Upper lobe of right lung (tissue), 1 donor: ENCODE measurements at places on chromosomes 1 and 21. TPM values are rescaled to one million over a fixed set of nuclear protein-coding genes. Genes with fewer than 3 reads are reported as not detected.

The SLC9C2 gene
- 0.26 TPM for total RNA-seq

The KRTAP19-8 gene
- not detected for total RNA-seq

The GJA8 gene
- not detected for total RNA-seq

DNA sequence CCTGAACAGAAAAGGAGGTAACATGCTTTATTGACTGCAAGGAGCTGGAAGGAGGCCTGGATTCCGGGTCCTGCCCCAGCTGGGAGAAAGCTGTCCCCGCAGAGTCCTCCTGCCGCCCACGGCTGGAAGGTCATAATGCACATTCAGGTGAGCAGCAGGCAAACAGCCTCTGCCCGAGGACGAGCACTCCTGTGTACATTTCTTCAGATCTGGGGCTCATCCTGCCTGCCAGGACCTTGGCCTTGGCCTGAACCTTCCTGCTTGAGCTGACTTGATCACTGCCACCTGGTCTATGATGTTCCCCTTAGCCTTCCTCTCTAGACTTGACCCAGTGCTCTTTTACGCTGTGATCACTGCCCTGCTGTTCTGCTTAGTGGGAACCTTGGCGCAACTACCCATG is 17.9 kb upstream of the ZNF436 start:
- DNase-seq, result no peak
- H3K27ac ChIP-seq, result no peak overlapping the region
- no peak overlapping the region for H3K4me3 ChIP-seq
- H3K4me1 ChIP-seq, result peaks cover 5% of the 10 kb centered on the region
- H3K36me3 ChIP-seq, result no peaks in the 10 kb centered on the region

GRCh38 chr1:117096951-117097408 is 24.6 kb downstream of the TRIM45 start:
- H3K36me3 ChIP-seq, result peaks cover 7% of the 10 kb centered on the region
- no peak for DNase-seq
- H3K4me3 ChIP-seq, result no peak overlapping the region
- no peaks in the 10 kb centered on the region for H3K4me1 ChIP-seq
- H3K27me3 ChIP-seq, result no peaks in the 10 kb centered on the region
- H3K27ac ChIP-seq, result no peak overlapping the region

DNA sequence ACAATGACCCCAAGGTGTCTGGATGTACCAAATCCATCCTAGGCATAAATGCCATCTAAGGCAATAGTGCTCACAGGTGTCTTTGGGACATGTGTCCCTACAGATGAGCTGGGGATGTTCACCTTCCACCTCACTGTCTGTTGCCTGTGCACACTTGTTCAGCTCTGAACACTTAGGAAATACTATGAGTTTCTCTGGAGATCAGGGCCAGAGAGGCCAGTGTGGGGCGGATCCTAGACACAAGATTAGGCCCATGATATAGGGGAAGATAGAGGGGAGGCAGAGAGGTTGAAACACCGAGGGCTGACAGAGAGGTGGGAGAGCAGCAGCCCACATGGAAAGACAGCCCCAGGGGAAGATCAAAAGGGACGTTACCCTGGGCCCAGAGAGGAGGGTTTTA is 25.6 kb downstream of the C1orf116 start:
- no peak for DNase-seq
- H3K4me3 ChIP-seq, result no peak overlapping the region
- peaks cover 25% of the 10 kb centered on the region for H3K4me1 ChIP-seq
- H3K36me3 ChIP-seq, result no peaks in the 10 kb centered on the region

- no peak overlapping the region for H3K27ac ChIP-seq
- H3K36me3 ChIP-seq, result no peaks in the 10 kb centered on the region
- peaks cover 9% of the 10 kb centered on the region for H3K4me1 ChIP-seq
- no peaks in the 10 kb centered on the region for H3K27me3 ChIP-seq
Observed at GRCh38 chr1:47207803-47208373, 18.1 kb upstream of the PDZK1IP1 start.

GRCh38 chr1:152806576-152806975 is at the start of gene LCE1C:
Gene LCE1C, minus strand, starts transcription at chr1:152806651. Its CDS starts 1,173 bp downstream, at chr1:152805478.
- no peaks in the 10 kb centered on the region for H3K4me1 ChIP-seq
- no peak within 1 kb of the TSS for H3K27ac ChIP-seq
- no peak for DNase-seq
- H3K27me3 ChIP-seq, result peaks cover 3% of the 10 kb centered on the region
